ENCODE measurements at places on chromosomes 11 and 22.

DNA sequence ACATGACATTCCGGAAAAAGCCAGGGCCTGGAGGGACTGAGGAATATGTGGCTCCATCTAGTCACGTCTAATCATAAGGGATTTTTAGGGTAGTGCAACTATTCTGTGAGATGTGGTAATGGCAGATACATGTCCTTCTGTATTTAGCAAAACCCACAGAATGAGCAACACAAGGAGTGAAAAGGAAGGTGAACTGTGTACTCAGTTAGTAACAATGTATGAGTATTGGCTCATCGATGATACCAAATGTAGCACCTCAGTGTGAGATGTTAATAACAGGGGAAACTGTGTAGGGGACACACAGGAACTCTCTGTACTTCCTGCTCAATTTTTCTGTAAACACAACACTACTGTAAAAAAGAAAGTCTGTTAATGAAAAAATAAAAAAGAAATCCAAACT, 42.0 kb upstream of the CARS1 start:
- DNase-seq, result peak; percentile 12

DNA sequence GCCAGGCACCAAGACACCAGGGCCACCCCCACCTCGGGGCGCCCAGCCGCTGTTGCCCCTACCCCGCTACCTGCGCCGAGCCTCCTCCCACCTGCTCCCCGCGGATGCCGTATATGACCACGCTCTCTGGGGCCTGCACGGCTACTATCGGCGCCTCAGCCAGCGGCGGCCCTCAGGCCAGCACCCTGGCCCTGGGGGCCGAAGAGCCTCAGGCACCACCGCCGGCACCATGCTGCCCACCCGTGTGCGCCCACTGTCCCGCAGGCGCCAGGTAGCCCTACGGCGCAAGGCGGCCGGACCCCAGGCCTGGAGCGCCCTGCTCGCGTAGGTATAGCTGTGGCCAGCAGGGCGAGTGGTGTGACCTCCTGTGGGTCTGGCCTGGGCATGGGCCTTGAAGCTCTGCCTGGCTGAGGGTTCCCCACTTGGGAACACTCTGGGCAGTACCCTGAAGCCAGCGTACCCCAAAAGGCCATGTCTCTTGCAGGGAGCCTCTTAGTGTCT, 14.8 kb upstream of the MDK start:
- DNase-seq, result no peak

- DNase-seq, result peak; percentile 39
Observed at GRCh38 chr11:109864834-109865547, 228.2 kb upstream of the ZC3H12C start.

GRCh38 chr11:828506-829175, 922 bp downstream of the CRACR2B start:
- DNase-seq, result no peak

DNA sequence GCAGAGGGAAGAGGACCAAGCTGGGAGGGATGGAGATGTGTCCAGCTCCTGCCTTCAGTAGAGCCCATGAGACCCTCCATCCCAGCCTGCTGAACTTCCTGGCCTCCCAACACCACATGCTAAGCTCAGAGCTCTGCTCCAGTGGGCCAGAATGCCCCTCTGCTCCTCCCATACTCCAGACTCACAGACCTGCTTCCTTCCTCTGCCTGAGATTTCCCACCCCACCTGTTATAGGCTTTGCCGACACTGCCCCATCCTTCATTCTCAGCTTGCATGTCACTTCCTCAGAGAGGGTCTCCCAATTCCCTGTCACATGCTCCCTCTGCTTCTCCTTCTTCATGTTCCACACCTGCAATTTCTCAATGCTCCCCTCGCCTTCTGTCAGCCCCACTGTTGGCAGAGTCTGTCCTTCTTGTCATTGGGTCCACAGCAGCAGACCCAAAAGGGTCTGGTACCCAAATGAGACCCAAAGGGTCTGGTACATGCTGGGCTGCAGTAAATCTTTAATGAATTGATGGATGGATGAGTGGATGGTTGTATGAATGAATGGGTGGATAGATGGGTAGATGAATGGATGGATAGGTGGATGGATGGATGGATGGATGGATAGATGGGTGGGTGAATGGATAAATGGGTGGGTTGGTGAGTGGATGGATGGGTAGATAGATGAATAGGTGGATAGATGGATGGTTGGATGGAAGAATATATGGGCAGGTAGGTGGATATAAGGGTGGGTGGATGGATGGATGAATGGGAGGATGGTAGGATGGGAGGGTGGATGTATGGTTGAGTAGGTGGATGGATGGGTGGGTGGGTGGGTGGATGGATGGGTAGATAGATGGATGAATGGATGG, 105.3 kb upstream of the FGF3 start:
- no peak for DNase-seq

GRCh38 chr11:14932447-14932846, 39.7 kb downstream of the CALCA start:
- DNase-seq, result no peak

DNA sequence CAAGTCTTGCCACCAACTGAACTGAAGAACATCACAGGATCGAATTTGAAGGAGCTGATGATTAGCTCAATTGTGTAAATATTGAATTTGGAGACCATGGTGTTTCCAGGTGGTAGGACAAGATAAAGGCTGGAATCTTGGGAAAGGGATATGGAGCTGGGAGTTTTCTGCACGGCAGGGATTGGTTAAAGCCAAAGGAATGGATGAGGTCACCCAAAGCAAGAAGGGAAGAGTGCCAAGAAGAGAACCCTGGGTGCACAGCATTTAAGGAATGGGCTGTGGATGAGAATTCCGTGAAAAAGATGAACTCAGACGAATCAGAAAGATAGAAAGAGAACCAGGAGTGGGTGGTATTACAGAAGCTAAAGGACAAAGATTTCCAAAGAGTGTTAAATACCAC, 29.4 kb upstream of the RRAS2 start:
- DNase-seq, result no peak

DNA sequence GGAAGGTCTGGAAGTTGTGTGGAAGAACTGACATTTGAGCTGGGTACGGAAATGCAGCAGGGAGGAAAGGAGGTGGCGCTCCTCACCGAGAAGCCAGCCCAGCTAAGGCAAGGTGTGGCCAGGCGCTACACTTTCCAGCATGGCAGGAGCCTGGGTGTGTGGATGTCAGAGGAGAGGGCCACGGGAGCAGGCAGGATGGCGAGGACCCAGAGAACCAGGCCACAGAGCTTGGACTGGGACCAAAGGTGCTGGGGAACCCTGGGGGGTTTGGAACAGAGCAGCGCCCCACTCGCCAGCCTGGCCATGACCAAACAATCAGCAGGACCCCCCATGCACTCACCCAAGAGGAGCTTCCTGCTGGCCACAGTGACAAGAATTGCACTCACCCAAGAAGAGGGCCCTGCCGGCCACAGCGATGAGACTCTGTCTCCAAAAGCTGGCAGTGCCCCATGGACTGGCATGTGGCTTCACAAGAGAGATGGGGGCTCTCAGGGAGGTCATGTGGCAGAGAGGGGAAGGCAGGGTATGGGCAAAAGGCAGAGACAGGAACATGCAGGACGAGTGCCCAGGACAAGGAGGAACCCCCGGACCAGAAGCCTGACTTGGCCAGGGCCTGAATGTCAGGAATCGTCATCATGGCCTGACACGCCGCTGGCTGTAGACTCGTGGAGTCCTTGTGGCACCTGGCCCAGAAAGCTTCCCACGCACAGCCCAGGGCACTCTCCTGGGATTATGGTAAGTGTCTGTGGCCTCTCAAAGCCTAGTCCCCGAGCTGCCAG, 45.4 kb downstream of the IGF2 start:
- DNase-seq, result peak; percentile 40

DNA sequence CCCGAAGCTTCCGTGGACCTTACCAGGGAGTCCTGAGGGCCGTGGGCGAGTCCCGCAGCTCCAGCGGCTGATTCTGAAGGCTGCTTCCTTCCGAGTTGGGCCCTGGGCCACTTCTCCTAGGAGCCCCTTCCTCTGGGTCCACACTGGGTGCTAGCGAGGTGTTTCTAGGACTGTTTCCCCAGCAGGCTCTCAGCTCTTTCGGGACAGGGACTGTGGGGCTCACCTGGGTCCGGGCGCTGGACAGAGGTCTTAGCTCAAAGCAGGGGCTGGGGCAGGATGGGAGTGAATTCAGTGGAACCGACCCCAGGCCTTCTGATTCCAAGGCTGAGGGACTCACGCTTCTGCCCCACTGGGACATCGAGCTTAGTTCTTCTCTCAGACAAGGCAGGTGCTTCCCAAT, 29.3 kb upstream of the CSNK1E start:
- DNase-seq, result no peak

DNA sequence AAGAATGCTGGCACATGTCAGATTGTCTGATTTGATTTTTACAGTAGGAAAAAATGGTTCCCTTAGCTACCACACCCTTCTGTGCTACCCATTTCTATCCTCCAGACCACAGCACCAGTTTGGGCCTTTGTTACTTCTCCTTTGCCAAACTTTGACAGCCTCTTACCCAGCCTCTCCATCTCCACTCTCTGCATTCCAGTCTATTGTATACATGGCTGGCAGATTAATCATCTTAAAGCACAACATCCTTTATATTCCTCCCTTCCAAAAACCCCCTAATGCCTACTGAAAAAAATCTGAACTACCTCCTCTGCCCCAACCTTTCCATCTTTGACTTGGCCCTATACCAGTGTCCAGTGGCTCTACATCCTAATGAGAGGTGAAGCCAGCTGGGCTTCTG, 10.8 kb upstream of the PANX1 start:
- DNase-seq, result no peak
